Coronary artery (tissue), 2 donors: ENCODE measurements at places on chromosomes 11 and 22.

DNA sequence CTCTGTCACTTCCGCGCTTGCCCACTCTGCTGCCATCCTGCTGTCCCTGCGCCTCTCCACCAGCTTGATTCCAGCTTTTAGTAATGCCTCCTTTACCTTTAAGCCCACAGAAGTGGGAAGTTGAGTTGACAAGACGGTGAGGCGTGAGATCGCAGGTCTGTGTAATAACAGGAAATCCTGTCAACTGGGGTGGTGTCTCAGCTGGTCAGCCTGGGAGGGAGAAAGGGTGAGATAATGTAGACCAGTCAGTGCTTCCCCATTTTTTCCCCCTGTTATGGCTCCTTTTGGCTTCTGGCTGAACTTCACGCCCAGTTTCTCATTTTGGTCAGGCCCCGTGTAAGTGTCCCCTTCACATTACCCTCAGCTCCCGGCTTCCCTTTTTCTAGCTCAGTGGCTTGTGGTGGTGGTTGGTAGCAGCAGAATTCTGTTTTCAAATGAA lies 98.9 kb downstream of the TRAF6 start:
- no peak for DNase-seq

DNA sequence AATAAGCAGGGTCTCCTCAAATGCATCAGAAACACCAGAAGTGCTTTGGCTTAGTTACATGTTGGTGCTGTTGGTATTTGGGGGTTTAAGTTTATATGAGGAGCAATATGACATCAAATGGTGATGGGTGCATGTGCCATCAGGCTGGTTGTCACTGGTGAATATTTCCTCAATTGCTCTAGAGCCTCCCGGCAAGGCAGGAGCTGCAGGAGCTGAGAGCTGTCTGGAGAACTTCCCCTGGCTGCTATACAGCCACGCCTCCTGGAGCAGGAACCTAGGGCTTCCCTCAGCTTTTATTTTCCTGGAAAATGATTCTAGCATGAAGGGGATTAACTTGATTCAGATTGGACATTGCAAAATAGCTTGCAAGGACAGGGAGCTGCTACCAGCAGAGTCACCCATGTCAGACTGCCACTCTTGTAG lies 15.8 kb downstream of the IGLL5 start:
- no peak for DNase-seq

DNA sequence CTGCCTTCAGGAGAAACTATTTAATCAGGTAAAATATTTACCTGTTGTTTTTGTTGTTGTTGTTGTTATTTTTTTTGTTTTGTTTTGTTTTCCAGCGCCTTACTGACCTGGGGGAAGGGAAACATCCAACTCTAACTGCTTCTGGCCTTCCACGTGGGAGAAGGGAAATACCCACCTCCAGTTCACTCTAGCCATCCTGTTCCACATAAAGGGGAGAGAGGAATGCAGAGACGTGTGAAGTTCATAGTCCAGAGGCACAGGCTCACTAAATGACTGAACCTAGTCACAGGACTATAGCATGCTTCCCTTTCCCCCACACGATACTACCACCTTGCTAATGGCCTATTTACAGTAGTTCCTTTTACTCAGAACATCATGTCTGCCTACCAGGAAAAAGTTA lies 72.4 kb upstream of the VSTM5 start:
- DNase-seq, result no peak

- no peak for DNase-seq
Observed at GRCh38 chr11:95485115-95485900, 254.3 kb upstream of the SESN3 start.

GRCh38 chr11:79274636-79275331 lies 166.0 kb downstream of the TENM4 start:
- DNase-seq, result no peak

DNA sequence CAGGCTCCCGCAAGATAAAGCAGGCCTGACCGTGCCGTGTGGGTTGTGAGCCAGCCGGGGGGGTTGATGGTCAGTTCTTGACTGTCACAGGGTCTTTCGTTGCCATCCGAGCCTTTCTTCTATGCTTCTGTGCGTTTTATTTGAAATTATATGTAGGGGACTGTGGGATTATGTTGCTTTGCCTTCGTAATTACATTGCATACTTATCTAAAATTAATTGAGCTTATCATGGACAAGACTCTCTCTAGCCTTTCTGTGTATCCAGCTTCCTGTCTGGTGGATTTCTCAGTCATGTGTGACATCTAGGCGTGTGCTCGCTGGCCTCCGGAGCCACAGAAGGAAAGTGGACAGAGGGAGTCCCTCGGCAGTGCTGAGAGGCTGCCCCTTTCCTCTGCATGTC lies 93.2 kb downstream of the TBC1D22A start:
- no peak for DNase-seq

- no peak for DNase-seq
Observed at GRCh38 chr22:50138988-50139387, 31.5 kb upstream of the PANX2 start.

DNA sequence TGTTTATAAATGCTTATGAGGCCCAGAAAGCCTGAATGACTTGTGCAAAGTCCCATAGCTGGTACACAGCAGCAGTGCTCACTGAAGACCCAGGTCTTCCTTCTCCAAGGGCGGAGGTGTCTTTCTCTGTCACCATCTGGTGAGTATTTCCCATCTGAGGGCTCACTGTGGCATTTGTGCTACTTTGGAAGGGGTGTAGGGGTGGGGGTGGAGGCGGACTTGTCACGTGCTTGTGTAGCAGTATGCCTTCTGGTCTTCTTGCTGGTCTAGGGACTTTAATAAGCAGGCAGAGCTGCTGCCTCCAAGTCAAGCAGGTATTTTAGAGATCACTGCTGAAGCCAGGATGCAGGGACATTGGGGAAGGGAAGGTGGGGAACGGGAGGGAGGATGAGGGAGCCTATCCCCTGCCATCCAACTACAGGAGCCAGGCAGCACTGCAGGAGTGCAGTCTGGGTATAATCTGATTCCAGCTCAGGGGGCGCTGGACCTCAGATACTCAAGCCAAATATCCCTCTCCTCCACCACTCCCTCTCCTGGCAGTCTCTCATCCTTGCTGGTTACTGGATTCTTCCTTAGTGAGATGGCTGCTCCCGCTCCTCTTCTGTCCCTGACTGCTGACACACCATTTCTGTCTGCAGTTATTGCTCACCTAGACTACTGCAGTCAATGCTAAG lies 3.4 kb downstream of the ABCC8 start:
- DNase-seq, result no peak

DNA sequence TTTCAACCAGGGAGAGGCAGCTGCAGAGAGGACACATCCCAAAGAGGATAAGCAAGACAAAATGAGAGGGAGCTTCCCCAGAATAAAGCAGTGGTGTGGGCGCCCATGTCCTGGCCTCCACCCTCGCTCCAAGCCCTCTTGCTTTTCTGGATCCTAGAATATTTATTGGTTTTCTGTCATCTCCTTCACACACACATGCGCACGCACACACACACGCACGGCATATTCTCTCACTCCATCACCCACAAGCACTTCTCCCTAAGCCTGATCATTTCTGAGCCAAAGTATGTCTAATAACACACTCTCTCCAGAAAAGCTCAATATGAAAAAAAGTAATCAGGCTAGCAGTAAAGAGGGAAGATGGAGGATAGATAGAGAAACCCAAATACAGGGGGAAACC lies 7.6 kb downstream of the IGSF9B start:
- no peak for DNase-seq

DNA sequence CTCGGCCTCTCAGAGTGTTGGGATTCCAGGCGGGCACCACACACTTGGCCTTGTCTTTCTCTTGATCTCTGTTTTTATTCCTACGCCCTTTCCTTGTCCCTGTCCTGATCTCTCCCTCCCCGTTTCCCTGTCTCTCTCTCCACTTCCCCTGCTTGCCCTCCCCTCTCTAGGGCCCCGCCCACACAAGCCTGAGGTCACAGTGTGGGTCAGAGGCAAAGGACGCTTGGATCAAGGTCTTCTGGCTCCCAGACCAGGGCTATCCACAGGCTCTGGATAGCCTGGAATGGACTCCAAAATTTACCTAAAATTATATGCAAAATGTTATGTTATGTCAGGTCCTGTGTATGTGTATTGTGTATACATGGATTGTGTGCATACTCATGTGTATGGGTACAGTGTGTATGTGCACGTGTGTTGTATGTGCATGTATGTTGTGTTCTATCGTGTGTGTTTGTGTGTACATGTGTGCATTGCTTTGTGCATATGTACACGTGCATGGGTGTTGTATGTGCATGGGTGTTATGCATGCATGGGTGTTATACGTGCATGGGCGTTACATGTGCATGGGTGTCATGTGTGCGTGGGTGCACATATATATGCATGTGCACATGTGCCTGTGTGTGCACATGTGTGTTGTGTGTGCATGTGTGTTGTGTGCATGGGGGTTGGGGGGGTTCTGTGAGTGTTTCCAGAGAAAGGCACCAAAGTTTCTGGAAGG lies 38.3 kb downstream of the TP53I11 start:
- no peak for DNase-seq

- no peak for DNase-seq
Observed at GRCh38 chr22:44214187-44214586, 33.5 kb downstream of the PARVG start.

GRCh38 chr11:10298342-10298741 lies 4.3 kb upstream of the SBF2 start:
- no peak for DNase-seq

GRCh38 chr11:3822312-3822711 lies 14.0 kb downstream of the PGAP2 start:
- no peak for DNase-seq

DNA sequence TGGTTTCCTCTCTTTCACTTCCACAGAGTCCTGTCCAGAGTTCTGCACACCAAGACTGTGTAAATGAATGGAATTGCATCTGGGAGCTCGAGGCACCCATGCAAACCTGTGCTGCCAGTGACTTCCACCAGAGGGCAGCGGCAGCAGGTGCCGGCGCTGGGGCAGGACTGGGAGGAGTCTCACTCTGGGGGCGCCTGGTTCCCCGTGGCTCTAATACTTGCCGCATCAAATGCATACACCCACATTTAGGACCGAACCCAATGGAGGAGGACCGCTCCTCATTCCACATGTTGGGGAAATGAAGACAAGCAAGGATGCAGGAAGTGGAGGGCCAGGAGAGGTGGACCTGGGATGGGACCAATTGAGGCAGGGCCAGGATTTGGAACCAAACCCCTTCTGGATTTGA lies 1.1 kb upstream of the CD6 start:
- DNase-seq, result no peak

DNA sequence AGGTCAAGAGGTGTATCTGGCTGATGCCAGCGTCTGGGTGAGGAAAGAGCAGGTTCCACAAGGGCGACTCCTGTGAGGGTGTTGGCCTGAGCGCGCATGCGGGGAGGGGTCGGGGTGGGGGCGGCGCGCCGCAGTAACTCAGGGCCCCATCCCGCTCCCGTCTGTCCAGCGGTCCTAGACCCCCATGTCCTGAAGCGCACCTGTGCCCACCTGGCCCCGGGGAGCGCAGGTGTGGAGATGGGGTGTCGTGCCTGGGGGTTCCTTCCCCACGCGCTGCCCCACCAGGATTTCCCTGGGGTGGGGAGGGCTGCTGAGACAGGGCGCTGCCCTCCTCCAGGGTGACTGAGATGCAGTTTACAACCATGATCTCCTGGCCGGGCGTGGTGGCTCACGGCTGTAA lies 20.9 kb downstream of the RNH1 start:
- no peak for DNase-seq

GRCh38 chr11:70255477-70256116 lies 14.9 kb upstream of the PPFIA1 start:
- no peak for DNase-seq
